ENCODE measurements at places on chromosomes 1 and 21.

GRCh38 chr1:14539953-14540563 is 58.4 kb upstream of the KAZN start:
- no peak for DNase-seq

- no peak for DNase-seq
These were observed 16.4 kb downstream of the PRXL2B start for GRCh38 chr1:2602866-2603520.

- no peak for DNase-seq
These were observed 502.8 kb downstream of the LTN1 start for GRCh38 chr21:28489821-28490350.

DNA sequence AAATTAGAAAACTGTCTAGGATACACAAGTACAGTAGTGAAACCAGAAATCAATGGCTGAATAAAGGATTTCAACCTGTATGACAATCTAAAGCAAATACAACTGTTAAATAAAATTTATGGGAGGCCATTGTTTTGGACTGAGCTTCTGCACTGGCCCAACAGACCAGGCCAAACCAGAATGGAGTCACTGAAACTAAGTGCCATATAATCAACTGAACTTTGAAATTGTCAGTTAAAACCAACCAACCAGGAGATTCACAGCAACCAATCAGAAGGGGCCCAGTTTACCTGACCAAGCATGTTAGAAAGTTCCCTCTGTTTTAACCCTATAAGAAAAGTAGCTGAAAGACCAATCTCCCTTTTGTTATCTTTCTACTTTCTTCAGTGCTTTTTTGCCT is 30.5 kb upstream of the SOAT1 start:
- DNase-seq, result no peak

DNA sequence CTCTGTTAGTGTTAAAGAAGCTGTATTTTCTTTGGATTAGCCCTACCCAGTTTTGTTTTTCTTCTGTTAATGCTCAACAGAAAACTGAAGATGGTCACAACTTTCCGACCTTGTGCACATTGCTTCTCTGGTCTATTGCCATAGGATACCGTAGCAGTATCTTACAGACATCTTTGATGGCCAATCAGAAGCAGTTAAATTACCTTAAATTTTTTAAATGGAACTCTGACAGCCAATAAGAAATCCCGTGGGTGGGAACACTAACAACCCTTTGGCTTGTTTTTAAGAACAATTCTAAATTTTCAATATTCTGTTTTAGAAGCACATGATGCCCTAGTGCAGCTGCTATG is 17.2 kb downstream of the NFYC start:
- no peak for DNase-seq

DNA sequence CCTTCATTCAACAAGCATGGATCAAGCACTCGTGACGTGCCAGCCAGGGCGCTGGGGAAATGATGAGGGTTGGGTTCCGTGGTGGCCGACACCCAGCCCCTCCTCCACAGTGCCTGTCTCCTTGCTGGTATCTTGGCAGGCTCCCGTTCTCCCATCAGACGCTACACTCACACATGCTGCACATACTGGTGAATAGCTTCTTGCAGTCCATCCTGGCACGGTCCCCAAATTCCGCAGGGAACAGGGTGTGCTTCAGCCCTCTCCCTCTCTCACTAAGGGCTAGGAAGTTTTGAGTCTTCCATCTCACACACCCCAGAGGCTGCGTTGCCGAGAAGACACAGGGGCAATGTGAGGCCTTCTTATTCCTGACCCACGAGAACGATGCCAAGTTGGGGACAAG is 10.1 kb upstream of the MEF2D start:
- DNase-seq, result no peak

Measured in activated effector memory CD4-positive, alpha-beta T cell treated with Interleukin-2 at 50 U/mL for 16 hours (primary cell).